ENCODE measurements at places on chromosomes 2 and 18. TPM values are rescaled to one million over a fixed set of nuclear protein-coding genes. Genes with fewer than 3 reads are reported as not detected.
A peak's percentile ranks its signal among the peaks of the same experiment; 100 is the strongest.

CGREF1 gene
- 4.6 TPM for total RNA-seq

DNA sequence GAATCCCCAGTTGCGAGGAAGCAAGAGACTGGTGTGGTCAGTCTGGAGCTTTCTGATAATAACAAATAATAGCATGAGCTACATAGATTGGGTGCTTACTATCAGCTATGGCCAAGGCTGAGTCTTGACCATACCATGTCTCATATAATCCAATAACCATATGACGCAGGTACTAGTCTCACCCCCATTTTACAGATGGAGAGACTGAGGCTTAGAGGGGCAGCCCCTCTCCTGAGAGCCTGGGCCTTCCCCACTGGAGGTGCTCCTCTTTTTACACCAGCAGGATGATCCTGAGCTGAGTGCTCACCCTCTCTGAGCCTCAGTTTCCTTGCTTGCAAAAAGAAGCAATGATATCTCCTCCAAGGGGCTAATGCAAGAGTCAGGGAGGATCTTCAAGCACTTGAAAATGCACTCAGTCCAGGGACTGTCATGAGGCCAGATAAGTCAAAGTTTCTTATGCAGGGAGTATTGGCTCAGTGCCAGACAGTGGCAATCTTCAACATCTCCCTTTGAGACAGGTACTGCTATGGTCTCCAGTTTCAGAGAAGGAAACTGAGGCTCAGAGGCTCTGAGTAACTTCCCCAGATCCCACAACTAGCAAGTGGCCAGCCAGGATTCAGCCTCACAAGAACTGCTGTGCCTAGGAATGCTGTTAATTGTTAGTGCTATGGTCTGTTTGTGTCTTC lies 149.7 kb downstream of the TFCP2L1 start:
- H3K4me1 ChIP-seq: no peaks in the 10 kb centered on the region
- H3K27me3 ChIP-seq: peaks cover 6% of the 10 kb centered on the region
- no peak for ATAC-seq
- no peak overlapping the region for H3K27ac ChIP-seq
- no peak overlapping the region for H3K4me3 ChIP-seq
- no peaks in the 10 kb centered on the region for H3K36me3 ChIP-seq

DNA sequence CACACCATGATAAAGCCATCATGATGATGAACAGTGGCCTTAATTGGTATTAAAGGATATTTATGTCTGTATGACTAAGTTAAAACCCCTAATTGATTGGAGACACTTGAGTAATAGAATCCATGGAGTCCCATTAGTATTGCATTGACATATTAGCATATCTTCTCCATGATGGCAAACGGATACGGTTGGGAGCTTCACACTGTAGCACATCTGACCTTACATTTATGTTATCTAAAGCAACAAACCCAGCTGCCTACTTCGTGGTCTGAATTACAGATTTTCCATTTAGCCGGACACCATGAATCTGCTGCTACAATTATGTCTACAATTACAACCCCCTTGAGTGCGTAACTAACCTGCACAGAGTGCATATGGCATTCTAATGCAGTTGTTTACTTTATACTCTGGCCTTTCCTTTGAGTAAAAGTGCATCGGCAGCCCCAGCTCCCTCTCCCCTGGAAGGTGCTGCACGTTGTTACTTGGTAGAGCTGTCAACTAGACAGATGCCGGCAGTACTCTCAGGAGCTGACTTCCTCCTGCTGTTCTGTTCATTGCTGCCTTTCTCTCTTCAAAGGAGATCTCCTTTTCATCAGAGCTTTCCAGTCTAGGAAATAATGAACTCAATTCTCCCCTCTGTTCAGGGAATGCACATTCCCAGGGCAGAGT lies 92.1 kb downstream of the LRRC30 start:
- H3K36me3 ChIP-seq: no peaks in the 10 kb centered on the region
- no peaks in the 10 kb centered on the region for H3K27me3 ChIP-seq
- no peak overlapping the region for H3K4me3 ChIP-seq
- no peaks in the 10 kb centered on the region for H3K4me1 ChIP-seq

KCNK3 gene
- total RNA-seq: not detected

CDK5R2 gene
- total RNA-seq: not detected

GCKR gene
- not detected for total RNA-seq

DNA sequence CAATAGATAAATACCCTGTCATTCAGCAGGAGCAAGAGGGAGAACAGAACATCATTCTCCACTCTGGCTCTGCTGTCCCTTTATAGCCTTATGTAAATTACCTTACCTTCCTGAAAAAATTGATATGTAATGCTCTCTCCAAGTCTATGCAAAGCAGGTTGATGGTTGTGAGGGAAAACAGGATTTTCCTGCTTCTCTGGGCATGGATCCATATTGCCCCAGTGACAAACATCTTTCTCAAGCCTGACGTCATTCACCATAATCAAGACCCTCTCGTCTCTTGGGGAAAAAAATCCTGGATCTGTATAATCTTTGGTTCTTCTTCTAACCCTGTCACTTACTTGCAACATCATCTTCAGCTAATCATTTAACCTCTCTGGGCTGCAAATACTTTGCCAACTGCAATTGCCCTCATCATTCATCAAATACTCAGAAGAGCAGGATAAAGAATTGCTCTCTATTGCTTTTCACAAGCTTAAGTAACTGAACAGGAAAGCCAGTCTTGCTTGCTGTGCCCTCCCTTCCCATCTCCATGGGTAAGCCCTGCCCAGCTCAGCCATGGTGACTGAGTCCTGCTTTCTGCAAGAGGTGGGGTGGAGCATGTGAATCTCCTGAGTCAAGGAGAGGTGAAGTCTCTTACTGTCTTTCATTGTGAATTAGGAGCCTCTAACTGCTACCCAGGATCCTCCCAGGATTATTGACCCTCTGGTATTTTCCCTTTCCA lies 123.7 kb upstream of the KLF7 start:
- no peaks in the 10 kb centered on the region for H3K27me3 ChIP-seq
- no peaks in the 10 kb centered on the region for H3K36me3 ChIP-seq
- peak overlapping the region; percentile 4 for H3K4me3 ChIP-seq
- H3K4me1 ChIP-seq: peaks cover 39% of the 10 kb centered on the region

FAM237A gene
- not detected for total RNA-seq

DNA sequence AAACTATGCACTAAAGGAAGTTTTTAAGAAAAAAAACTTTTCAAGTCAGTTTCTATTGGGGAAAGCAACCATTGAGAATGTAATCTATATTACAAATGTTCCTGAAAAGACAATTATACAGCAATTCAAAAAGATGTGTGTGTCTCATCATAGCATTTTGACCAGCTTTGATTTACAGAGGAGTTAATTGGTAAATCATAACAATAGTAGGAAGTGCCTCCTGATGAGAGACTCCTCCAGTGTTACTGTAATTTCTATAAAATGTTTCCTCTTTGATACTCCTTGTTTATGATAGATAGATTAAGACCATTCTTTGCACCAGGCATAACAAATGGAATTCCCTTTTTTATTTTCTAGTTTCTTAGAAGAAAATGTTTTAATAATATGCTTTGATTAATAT lies 249.9 kb downstream of the CALCRL start:
- H3K4me1 ChIP-seq: no peaks in the 10 kb centered on the region
- ATAC-seq: no peak
- no peak overlapping the region for H3K27ac ChIP-seq

TMEM37 gene
- total RNA-seq: not detected

- no peaks in the 10 kb centered on the region for H3K4me1 ChIP-seq
- no peak overlapping the region for H3K4me3 ChIP-seq
- no peak overlapping the region for H3K27ac ChIP-seq
- peaks cover 48% of the 10 kb centered on the region for H3K27me3 ChIP-seq
- H3K36me3 ChIP-seq: no peaks in the 10 kb centered on the region
These were observed 124.8 kb upstream of the BCL2L11 start for GRCh38 chr2:110995911-110996310.

- no peak for ATAC-seq
- peaks cover 73% of the 10 kb centered on the region for H3K36me3 ChIP-seq
- H3K4me1 ChIP-seq: peaks cover 35% of the 10 kb centered on the region
- peak overlapping the region; percentile 98 for H3K4me3 ChIP-seq
These were observed 3.6 kb downstream of the WDR43 start for GRCh38 chr2:28898048-28898447.

SAG gene
- 1.7 TPM for total RNA-seq

DNA sequence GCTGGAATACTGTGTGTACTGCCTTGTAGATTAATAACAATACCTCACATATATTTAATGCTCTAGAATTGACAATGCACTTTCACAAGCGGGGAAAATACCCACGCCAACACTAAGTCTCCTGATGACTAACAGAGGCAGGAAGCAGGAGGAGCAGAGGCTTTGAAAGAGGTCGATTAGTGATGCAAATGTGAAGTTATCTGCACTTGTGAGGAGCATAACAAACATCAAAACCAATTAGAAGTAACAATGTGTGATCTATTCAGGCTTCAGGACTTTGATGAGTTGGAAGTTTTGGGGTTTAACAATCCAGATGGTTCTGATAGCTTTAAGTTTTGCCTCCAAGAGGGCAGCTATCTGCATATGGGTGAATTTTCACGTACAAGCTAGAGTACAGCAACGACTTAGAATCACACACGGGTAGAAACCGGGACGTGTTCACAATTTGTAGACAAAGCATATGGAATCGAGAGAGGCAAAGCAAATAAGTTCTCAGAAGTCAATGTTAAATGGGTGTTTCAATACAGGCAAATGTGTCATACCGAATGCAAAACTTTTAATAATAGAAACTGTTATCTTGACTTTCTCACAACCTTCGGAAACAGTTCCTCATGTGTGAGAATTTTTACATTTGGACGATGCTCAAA lies 114.5 kb downstream of the METTL8 start:
- H3K36me3 ChIP-seq: peaks cover 37% of the 10 kb centered on the region
- peaks cover 39% of the 10 kb centered on the region for H3K4me1 ChIP-seq
- peak; percentile 82 for ATAC-seq
- H3K27ac ChIP-seq: peak overlapping the region; percentile 95

TLX2 gene
- total RNA-seq: 0.39 TPM

CYB5A gene
- 32.5 TPM for total RNA-seq

DNA sequence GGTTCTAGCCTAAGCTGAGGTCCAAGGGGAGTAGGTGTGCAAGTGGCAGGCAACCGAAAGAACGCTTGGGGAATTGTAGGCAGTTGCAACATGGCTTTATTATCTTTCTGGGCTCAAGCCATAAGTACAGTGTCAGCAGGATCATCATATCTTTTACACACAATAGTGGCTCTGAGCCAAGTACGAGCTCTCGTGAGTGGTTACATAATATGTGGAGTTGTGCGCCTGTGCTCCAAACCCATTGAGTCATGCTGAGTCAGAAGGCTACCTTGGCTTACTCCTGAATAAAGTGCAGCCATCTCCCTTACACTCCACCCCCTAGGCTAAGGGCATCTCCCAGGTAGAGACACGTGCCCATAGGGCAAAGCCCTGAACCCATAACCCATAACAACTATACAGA lies 233.9 kb downstream of the SATB2 start:
- H3K27me3 ChIP-seq: no peaks in the 10 kb centered on the region
- H3K4me3 ChIP-seq: no peak overlapping the region
- no peak for ATAC-seq
- H3K27ac ChIP-seq: no peak overlapping the region

ZAP70 gene
- total RNA-seq: 176 TPM

DNA sequence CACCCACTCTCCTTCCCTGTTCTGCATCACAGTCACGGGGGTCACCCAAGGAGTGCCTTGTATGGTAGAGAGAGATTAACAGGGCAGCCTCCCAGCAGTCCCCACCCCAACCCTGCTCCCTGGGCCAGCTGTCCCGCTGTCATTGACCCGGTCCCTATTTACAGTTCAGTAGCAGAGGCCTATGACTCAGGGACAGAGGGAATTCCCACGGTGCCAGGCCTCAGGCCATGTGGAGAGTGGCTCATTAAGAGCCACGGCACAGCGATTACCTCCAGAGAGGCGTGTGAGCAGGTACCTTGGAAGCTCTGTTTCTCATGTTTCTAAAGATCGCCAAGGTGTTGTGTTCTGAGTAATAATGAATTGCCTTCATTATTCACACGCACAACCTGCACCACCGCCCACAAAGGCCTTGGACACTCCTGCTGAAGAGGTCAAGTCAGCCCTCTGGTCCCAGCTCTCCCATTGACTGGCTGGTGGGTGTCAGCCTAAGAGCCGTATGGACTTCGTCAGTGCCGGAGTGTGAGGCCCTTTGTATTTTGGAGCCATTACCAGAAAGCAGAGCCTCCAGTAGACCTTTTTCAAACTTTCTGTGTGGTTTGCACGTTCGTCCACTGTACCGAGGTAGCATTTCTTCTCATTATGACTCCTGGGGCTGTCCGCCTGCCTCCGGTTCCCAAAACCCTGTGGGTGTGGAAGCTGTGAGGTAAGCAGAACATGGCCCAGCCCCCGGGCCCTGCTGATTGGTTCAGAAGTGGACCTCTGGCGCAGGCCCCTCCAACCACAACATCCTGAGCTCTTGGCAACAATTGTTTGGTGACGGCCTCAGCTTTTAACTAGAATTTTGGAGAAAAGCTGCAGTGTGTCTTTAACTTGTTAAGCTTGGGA lies 47.0 kb downstream of the SERTAD2 start:
- H3K27me3 ChIP-seq: no peaks in the 10 kb centered on the region
- peak; percentile 89 for ATAC-seq
- H3K4me3 ChIP-seq: peak overlapping the region; percentile 85
- peak overlapping the region; percentile 93 for H3K27ac ChIP-seq

- H3K4me1 ChIP-seq: no peaks in the 10 kb centered on the region
- ATAC-seq: no peak
- no peaks in the 10 kb centered on the region for H3K36me3 ChIP-seq
- no peak overlapping the region for H3K4me3 ChIP-seq
- no peaks in the 10 kb centered on the region for H3K27me3 ChIP-seq
- no peak overlapping the region for H3K27ac ChIP-seq
These were observed 494.1 kb upstream of the MEIS1 start for GRCh38 chr2:65940856-65941255.

DNA sequence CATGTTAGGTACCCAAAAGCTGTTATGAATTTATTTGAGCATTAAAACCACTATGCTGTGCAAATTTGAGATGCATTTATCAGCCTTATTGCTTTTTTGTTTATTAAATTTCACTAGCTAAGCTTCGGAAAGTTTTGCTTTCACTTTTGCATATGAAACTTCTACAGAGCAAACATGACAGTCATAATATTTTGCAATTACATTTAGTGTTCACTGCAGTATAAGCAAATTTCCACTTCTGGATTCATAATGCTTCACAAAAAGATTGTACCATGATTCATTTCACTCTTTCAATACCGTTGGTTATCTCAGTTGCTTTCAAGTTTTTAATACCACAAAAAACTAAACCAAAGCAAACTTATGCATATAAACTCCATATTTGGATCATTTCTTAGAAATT lies 228.7 kb upstream of the SLC8A1 start:
- H3K4me3 ChIP-seq: no peak overlapping the region
- H3K4me1 ChIP-seq: no peaks in the 10 kb centered on the region
- no peaks in the 10 kb centered on the region for H3K27me3 ChIP-seq

Measured in activated T-helper 17 cell treated with anti-CD3 and anti-CD28 coated beads, Interleukin-2, amount 50 U/mL, for 72 hours (primary cell).